ENCODE measurements at places on chromosomes 4 and X.

DNA sequence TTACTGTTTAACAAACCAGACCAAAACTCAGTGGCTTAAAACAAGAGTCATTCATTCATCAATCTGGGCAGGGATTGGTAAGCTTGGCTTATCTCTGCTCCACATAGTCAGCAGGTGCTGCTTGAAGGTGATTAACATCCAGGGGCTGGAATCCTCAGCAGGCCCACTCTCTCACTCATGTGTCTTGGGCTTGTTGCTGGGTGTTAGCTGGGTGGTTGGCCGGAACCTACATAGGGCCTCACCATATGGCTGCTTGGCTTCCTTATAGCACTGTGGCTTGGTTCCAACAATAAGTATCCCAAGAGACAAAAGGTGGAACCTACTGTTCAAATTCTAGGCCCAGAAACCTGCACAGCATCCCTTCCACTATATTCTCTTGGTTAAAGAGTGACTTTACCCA is 125.0 kb downstream of the RASGEF1B start:
- no peak for DNase-seq

- DNase-seq, result no peak
Measured at GRCh38 chrX:53356186-53356585, 66.3 kb downstream of the SMC1A start.

DNA sequence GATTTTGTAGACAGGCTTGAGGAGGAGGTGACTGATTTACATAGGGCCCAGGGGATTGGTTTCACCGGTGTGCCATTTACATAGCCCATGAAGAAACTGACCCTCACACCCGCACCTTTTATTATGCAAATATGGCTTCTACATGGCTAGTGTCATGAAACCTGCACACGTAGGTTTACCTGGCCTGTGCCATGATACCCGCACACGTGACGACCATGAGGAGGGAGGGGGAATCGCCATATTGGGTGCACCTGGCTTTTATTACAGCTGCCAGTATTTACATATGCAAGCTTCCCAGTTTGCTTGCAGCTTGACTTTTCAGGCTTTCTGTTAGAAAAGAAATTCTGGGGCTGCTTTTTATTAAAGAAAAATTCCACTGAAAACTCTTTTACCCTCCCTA is 359.7 kb downstream of the ADAM29 start:
- no peak for DNase-seq

DNA sequence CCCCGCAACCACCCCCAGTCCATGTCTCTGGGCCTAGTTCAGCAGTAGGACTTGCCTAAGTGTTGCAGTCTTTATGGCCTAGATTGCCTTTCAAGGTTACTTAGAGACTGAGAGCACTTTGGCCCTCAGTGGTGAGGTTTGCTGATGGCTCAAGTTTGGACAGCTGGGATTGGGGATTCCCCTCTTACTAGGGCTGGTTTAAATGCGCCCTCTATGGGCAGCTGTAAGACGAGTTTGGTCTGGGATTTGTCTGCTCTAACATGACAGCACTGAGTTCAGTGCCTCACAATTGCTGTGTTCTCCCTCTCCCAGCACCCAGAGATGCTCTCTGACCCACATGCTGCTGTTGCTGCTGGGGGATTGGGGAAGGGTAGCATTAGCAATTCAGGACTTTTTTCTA is 23.1 kb downstream of the DACH2 start:
- DNase-seq, result no peak

DNA sequence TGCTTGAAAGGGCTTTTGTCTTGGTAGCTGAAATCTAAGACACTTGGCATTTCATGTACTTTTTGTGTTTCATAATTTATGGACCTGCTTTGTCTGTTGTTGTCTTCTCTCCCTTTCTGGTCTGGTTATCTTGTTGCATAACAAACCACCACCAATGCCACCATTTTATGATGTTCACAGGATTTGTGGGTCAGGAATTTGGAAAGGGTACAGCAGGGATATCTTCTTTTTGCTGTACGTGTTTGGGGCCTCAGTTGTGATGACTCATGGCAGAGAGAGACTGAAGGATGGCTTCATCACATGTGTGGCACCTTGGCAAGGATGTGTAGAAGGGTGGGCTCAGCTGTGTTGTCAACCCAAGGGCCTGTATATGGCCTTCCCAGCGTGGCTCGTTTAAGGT is 35.2 kb downstream of the KDM6A start:
- DNase-seq, result no peak

- no peak for DNase-seq
Measured at GRCh38 chr4:114178392-114178791, 198.9 kb upstream of the ARSJ start.

- DNase-seq, result no peak
Measured at GRCh38 chrX:121782976-121783375, 735.6 kb downstream of the GLUD2 start.

DNA sequence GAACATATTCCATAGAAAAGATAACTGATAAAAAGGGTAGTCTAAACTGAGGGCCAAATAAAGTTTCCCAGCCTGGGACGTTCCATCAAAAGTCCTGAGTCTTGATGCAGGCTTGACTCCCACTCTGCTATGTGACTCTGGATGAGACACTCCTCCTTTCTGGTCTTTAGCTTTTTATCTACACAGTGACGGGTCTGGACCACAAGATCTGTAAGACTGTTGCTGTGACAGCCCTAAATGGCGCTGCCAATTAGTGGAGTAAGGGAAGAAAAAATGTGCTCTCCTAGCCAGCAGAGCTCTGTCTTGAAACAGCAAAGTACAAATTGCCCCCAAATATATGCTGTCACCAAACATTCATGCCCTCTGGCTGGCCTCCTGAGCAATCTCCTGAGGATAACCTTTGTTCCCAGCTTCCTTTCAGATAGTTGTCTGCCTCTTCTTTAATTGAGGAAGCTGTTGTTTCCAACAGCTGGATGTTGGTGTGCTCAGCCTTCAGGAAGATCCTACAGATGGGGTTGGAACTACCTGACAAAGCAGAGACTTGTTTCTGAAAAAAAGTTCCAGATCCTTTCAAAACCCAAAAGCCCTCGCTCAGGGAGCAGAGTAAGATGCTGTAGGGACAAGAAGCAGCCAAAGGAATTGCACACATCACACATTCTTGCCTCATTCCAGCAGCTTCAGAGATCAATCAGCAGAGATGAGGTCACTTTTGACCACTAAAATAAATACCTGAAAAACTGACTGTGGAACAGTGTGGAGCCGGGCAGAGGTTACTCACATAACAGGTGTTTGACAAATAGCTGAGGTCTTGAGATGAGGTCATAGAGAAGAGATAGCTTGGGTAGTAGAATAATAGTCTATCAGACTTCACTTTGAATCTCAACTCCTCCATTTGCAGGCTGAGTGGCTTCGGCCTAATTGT is 383.4 kb upstream of the FGF13 start:
- no peak for DNase-seq

GRCh38 chr4:184370711-184371389 is 103.5 kb downstream of the IRF2 start:
- DNase-seq, result no peak

GRCh38 chr4:89741768-89742167 is 95.2 kb downstream of the SNCA start:
- no peak for DNase-seq

GRCh38 chr4:10605746-10606482 is 78.7 kb downstream of the CLNK start:
- DNase-seq, result no peak

GRCh38 chrX:71609095-71609750 is 9.1 kb downstream of the CXCR3 start:
- no peak for DNase-seq

DNA sequence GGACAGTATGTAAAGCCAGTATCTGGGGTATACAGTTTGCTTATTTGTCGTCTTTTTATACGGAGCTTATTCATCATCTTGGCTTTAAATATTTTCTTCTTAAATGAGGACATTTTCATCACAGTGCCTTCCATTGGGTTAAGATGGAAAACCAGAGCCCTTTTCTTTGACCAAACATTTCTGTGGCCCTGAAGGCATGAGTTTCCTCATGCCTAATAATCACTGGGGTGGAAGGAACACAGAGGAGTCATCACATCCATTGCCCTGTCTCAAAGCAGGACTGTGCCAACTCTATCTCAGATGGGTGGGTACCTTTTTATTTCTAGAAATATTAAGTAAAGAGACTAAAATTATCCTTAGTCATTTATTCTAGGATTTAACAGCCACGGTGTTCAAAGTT is 40.0 kb downstream of the CHRDL1 start:
- DNase-seq, result no peak

DNA sequence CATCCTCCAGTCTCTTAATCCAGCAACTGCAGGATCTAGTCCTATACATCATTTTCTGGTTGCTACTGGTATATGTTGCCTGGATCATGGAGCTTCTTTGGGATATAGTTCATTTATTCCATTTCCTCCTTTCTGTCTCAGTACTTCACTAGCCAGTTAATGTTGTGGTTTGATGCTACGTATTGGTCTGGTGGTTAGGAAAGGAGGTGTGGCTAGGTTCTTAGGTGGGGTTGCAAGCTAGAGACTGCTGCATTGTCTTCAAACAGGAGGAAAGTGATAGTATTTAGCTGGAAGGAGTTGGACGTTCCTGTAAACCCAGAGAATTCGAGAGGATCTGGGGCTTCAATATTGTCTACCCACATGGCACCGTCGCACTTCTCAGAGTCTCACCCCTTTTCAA is 129.5 kb downstream of the SNCA start:
- no peak for DNase-seq

DNA sequence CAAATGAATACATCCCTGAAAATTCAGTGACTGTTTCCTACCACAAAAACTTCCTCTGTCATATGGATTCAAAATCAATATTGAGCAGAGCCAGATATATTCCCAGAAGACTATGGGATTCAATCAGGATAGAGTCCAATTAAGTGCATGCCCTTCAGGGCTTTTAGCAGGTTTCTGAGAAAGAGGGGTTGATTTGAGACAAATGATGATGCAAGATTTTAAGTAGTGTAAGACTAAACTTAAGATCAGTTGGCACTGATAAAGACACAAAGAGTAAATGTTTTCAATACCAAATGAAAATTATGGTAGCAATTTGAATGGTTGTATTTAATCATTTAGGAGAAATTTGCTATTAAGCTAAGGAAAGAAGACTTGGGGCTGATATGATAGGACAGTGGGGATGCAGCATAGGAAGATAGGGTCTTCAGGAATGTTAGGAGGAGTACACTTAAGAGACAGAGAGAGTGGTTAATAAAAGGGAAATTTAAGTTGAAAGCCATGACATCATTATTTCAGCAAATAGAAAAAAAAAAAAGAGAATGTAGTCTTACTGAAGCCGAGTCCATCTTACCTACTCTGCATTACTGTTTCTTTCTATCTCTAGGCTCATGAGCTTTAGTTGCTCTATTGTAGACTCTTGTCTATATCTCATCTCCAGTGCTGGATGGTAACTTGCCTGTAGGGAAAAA is 32.0 kb upstream of the XK start:
- no peak for DNase-seq

DNA sequence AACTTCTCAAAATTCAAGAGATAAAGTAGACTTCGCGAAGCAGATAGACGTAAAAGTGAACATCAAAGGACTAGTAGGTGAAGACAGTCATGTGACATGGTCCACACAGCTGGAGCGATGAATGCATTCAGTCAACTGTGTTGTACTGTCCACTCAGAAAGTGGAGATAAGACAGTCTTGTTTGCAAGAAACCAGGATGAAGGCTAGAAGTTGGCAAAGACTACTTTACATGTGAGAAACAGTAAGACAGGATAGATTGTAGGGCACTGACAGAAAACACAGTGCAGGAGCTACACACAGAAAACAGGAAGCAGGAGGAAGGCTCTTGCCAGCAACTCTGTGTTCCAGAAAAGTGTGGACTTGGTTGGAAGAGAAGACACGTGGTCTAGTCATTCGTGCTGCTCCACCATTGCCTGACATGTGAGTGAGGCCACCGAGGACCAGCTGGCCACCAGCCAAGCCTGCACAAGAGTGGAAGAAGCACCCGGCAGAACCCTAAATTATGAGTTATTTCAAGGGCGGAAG is 78.9 kb downstream of the FAT1 start:
- no peak for DNase-seq

DNA sequence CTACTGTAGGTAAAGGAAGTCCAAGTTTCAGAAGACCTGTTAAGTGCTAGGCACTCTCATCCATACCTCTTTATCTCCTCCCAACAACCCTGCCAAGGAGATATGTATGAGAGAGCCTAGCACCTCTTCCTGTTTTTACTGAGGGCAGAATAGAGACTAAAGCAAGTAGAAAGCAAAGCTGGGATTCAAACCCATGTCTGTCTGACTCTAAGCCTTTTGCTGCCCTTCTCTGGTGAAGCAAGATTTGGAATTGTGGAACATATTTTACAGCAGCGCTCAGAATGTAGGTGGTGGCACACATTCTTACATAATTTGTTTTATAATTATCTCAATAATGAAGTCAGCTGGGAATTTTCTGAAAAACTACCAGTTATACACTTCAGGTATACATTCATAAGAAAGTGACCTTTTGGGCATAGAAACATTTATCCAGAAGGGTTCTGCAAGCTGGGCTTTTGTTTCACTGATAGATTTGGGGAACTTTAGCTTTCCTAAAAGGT is 41.7 kb downstream of the SEPTIN11 start:
- no peak for DNase-seq

- DNase-seq, result no peak
Measured at GRCh38 chr4:117447925-117448324, 362.5 kb upstream of the TRAM1L1 start.

DNA sequence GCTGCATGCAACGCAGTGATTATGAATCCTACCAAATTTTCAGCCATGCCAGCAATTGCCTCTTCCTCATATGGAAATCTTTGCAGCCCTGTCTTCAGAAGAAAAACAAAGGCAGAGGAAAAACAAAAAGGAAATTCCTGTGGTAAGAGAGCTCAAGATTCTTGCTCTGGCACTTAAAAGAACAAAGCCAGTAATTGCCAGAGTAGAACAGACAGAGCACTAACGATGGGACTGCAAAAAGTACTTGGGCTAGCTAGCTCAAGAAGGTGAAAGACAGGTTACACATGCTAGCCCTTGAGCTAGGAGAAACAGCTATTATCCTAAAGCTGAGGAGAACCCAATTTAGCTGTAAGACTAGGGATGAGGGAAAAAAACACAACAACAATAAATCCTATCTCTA is 582.3 kb downstream of the KCNIP4 start:
- no peak for DNase-seq

DNA sequence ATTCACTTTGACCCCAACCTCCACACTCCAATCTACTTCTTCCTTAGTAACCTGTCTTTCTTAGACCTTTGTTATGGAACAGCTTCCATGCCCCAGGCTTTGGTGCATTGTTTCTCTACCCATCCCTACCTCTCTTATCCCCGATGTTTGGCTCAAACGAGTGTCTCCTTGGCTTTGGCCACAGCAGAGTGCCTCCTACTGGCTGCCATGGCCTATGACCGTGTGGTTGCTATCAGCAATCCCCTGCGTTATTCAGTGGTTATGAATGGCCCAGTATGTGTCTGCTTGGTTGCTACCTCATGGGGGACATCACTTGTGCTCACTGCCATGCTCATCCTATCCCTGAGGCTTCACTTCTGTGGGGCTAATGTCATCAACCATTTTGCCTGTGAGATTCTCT is 344 bp downstream of the OR13H1 start:
- DNase-seq, result no peak

GRCh38 chrX:23964191-23964590 is 56.4 kb downstream of the CXorf58 start:
- DNase-seq, result no peak
